ENCODE measurements at places on chromosomes 12 and 14.

GRCh38 chr12:94753036-94753679, 102.8 kb upstream of the TMCC3 start:
- no peak for DNase-seq

GRCh38 chr12:52946797-52947547, 1.9 kb upstream of the KRT18 start:
- DNase-seq = no peak

DNA sequence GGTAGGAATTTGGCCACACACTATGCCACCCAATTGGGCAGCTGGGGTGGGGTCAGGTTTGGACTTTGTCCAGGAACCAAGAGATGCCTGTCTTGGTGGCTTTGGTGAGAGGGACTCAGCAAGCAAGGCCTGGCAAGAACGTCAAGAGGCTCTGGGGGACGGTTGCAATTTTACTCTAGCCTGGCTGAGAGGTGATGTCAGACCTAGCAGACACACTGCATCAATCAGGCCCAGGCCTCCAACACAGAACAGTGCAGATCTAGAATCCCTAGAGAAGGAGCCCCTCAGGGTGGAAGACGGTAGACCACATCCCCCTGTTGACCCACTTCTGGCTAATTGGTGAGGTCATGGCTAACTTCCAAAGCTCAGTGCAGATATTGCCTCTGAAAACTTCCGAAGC, 1.6 kb upstream of the UNC119B start:
- DNase-seq = no peak

- no peak for DNase-seq
Observed at GRCh38 chr14:94125659-94126418, 3.6 kb downstream of the IFI27L2 start.

DNA sequence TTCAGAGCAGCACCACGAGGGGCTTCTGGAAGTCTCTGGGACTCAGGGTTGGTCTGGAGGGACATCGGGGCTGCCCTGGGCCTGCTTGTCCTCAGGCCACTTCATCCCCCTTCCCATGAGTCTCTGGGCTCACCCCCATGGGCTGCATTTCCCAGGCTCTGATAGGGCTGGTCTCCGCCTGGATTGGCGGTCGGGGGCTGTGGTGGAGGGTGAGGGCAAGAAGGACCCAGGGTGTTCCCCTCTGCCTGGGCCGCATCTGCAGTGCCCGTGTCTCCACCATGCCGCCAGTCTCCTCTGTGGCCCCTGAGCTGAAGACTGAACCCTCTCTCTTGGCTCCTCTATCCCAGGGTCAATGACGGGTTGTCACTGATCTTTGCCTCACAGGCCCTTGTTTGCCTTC, 242.1 kb downstream of the ADGRD1 start:
- DNase-seq = no peak

DNA sequence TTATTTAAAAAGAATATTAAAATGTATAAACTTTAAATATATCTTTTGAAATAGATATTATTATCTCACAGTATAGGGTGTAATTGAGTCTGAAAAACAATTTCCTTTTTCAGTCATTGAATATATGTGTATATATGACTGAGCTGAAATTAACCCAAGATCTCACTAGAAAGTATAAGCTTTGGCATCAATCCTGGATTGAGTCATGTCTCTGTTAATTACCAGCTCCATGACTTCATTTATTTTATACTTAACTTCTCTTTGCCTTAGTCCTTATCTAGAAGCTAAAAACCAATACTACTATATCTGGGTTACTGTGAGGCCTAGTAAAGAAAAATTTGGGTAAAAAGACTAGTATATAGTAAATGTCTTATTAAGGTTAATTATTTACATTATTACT, 1020.3 kb downstream of the LRFN5 start:
- no peak for DNase-seq

- no peak for DNase-seq
Observed at GRCh38 chr14:77120771-77121743, 20.5 kb downstream of the ZDHHC22 start.

- no peak for DNase-seq
Observed at GRCh38 chr12:1559676-1560091, 34.7 kb downstream of the FBXL14 start.

- DNase-seq = peak; percentile 6
Observed at GRCh38 chr12:82326905-82327503, 31.2 kb downstream of the CCDC59 start.

DNA sequence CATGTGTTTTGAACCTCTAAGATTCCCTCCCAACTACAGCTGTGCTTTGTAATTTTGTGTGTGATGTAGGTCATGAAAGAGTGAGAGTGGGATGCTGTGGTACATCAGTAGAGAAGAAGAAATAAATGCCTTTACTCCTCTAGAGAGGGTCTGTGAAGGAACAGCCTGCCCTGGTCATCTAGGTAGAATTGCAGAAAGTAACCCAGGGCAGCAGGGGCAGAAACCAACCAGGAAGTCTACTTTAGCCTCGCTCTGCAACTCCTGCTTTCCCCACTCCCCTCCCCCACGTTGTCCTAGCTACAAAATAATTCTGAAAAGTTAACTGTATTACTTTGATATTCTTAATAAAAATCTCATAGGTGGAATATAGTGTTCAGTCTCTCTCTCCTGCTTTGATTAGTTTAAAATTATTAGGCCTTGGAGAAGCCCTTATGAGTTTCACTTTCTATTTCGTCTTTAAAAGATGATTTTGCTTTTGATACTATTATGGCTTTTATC, 7.5 kb downstream of the TBK1 start:
- DNase-seq = no peak

DNA sequence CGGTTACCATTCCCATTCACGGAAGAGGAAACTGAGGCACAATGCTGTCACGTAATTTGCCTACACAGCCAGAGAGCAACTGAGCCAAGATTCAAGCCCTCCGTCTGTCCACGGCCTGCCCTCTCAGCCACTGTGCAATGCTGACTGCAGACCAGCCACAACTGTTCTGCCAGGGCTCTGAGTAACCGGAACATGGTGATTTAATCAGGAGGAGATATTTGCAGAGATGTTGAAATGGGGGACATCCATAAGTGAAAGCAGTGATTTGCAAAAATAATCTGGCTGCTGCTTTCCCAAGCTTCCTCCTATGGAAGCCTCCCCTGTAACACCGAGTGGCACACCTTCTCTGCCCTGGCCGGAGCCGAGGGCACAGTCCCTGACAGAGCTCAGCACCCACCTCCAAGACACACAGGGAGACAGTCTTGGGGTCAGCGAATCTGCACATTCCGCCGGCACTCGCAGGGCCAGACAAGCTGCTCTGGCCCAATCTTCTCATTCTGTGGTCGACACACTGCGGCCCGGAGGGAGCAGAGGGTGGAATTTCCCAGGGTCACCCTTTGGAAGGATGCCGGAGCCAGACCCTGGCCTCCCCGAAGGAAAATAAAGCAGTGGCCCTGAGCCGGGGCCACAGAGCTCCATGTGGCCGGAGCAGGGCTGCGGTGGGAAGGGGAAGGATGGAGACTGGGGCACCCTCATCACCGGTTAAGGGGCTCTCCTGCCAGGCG, 158.2 kb upstream of the DIO3 start:
- DNase-seq = no peak

- DNase-seq = peak; percentile 82
Observed at GRCh38 chr12:57452937-57453509, 2.1 kb upstream of the INHBE start.

- peak; percentile 88 for DNase-seq
Observed at GRCh38 chr12:108305520-108305919, 33.6 kb downstream of the CMKLR1 start.

DNA sequence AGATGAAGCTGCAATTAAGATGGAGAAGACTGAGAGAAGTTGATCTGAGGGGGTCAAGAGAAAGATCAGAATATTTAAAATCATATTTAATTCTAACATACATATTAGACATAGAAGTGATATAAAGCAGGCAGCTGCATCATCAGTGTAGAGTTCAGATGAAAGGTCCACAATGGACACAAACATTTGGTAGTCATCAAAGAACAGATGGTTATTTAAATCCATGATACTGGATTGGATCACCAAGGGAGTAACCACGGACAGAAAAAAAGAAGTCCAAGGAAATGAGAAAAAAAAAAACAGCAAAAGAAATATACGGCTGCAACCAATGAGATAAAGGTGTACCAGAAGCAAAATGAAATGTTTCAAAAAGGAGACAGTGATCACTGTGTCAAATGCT, 20.1 kb downstream of the NOVA1 start:
- peak; percentile 1 for DNase-seq

GRCh38 chr12:108241986-108242703, 97.0 kb downstream of the CMKLR1 start:
- DNase-seq = no peak

DNA sequence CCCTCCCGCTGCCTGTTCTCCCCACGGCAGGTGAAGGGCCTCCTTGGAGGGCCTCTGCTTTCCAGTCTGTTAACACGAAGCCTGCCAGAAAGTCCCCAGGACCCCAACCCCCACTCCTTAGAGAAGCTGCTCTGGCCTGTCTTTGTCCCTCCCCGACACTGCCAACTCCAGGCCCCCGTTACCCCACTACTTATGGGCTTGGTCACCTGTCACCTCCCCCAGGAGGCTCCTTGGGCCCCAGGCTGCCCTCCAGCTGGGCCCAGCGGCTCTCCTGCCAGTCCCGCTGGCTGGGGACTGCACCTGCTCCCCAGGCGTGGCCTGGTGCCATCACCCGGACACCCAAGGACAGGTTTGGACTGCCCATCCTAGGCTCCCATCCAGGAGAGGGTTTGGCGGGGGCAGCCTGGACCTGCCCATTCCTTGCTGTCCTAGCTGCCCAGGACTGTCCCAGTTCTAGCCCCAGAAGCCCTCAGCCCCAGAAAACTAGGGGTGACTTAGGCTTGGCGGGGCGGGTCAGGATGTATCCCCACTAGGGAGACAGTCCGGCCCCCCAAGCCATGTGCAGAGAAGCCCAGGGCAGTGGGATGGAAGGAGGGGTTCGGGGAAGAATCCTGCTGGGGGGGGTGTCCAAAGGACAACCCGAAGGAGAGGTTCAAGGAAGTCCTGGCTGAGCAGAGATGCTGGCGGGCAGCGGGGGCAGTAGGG, 155.7 kb upstream of the C14orf180 start:
- DNase-seq = no peak
